Cardiac muscle cell (in vitro differentiated cells and primary cell): ENCODE measurements at places on chromosomes 2 and 18. TPM values are rescaled to one million over a fixed set of nuclear protein-coding genes. Genes with fewer than 3 reads are reported as not detected.
A peak's percentile ranks its signal among the peaks of the same experiment; 100 is the strongest.

DNA sequence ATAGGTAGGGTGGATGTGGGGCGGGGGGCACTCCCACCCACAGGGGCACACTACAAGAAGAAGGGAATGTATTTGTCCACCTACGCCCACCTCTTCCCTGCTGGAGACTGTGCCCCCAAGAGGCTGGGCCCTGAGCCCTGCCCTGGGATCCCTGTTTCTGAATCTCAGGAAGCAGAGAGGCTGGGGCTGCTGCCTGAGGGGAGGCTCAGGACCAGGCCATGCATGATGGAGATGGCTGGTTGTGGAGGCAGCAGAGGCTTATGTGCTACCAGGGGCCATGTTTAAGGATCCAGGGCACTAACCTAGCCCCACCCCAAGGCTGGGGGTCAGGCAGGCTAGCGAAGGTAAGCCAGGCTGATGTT is 81.1 kb upstream of the OTOF start:
- no peak overlapping the region for H3K27ac ChIP-seq
- H3K27me3 ChIP-seq: peaks cover 54% of the 10 kb centered on the region
- H3K36me3 ChIP-seq: no peaks in the 10 kb centered on the region
- H3K4me3 ChIP-seq: no peak overlapping the region

DNA sequence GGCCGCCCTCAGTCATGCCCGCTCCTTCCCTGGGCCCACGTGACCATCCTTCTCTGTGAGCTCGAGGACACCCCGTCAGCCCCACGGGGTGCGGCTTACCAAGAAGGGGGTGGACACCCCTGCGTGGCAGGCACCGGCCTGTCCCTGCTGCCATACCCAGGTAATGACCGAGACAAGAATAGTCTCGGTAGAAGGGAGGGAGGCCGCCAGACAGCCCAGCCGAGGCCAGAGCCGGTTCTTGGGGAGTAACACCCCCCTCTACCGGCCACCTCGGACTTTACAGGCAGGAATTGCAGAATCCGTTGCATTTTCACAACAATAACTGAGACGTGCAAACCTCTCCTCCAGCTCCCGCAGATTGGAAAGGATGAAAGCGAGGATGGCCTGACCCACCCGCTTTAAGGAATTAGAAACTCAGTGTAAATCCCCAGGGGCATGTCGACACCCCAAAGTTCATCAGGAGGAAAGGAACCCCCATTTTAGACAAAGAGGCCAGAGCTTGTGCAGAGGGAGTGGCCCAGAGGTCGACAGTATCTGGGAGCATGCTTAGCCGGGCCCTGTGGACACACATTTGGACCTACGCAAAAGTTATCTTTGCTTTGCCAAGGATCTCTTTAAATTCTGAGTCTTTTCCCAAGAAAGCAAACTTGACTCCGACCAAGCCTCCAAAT is 60.1 kb upstream of the GLI2 start:
- H3K27me3 ChIP-seq: peaks cover 45% of the 10 kb centered on the region
- H3K4me3 ChIP-seq: no peak overlapping the region
- H3K36me3 ChIP-seq: no peaks in the 10 kb centered on the region
- peak; percentile 48 for DNase-seq
- no peak overlapping the region for H3K27ac ChIP-seq
- H3K4me1 ChIP-seq: no peaks in the 10 kb centered on the region

DNA sequence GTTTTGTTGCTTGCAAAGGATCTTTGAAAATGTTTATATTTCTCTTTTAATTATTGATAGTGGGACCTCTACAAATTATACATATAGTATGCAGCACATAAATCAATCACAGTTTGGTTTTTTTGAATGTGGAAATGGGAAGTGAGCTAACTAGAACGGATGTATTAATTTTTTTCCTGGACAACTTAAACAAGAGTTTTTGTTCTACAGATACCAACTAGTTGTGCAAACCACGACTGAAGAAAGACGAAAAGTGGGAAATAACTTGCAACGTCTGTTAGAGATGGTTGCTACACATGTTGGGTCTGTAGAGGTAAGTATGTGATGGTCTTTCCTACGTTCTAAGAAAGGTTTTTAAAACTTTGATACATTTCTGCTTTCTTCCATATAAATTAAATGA is 39.2 kb downstream of the NDC80 start:
- peaks cover 14% of the 10 kb centered on the region for H3K36me3 ChIP-seq
- no peak for DNase-seq
- H3K4me3 ChIP-seq: no peak overlapping the region
- H3K27ac ChIP-seq: no peak overlapping the region

- no peaks in the 10 kb centered on the region for H3K36me3 ChIP-seq
- DNase-seq: peak; percentile 54
- H3K4me1 ChIP-seq: peaks cover 13% of the 10 kb centered on the region
- H3K27ac ChIP-seq: peak overlapping the region; percentile 93
- peak overlapping the region; percentile 76 for H3K4me3 ChIP-seq
Observed at GRCh38 chr2:202376460-202377206, 506 bp downstream of the BMPR2 start.

DNA sequence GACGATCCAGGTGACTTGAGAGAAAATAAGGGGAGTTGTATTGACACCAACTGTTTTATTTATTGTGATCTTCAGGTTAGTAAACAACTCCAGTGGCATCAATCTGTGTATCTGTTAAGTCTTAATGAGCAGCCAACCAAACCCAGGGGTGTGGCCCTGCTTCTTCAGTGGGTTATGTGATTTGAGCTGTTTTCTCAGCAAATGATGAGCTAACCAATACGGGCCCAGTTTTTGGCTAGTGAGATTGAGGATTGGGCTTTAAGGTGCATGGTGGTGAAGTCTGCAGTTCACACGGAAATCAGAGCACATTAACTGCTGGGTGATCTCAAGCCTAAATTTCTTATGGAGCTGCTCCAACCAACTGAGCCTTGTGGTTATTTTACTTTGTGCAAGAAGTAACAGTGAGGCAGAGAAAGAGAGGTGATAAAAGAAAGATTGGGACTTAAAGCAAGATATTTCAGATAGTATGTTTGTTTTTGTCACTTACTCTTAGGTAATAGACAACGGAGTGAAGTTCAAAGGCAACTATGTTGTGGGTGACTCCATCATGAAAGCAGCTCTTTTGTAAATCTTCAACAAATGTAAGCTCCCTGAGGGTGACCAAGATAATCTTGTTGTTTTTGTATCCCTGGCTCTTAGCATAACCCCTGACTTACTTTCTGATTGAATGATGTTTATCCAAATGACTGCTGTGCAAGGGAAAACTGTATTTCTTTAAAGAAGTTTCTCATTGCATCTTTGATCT is 2.4 kb downstream of the MTCL1 start:
- no peaks in the 10 kb centered on the region for H3K4me1 ChIP-seq
- no peak overlapping the region for H3K27ac ChIP-seq
- H3K36me3 ChIP-seq: no peaks in the 10 kb centered on the region

- no peak overlapping the region for H3K4me3 ChIP-seq
- H3K4me1 ChIP-seq: no peaks in the 10 kb centered on the region
- no peaks in the 10 kb centered on the region for H3K36me3 ChIP-seq
- DNase-seq: peak; percentile 76
- H3K27me3 ChIP-seq: no peaks in the 10 kb centered on the region
Observed at GRCh38 chr18:60053747-60054304, 154.0 kb downstream of the PMAIP1 start.

DNA sequence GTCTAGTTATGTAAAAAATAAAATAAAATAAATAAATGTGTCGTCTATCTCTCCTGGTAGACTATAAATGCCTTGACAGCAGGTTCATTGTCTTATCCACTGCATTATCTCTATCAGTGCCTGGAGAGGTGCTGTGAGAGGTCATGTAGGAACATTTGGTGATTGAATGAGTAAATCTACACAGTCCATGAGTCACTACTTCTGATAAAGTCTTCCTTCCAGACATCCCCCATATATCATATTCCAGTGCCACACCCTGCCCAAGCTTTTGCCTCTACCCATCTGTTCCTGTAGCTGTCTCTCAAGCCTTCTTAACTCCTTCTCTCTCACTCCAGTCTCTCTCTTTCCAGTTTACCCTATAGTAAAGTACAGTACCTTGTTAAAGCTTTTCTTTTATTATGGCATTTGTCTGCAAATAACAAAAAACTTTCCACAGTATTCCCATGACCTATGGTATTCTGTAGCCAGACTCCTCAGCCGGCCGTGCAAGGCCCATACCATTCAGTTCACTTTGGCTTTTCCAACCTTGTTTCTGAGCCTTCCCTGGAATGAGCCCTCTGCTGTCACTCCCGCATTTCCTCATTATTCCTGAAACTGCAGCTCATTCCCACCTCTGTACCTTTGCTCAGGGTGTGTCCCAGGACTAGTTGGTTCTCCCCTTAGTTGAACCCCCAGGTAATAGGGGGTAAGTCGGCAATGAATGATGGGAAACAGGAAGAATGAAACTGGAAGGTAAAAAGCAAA is 37.5 kb downstream of the ANXA4 start:
- H3K27me3 ChIP-seq: no peaks in the 10 kb centered on the region
- no peak for DNase-seq
- H3K36me3 ChIP-seq: no peaks in the 10 kb centered on the region
- peaks cover 13% of the 10 kb centered on the region for H3K4me1 ChIP-seq
- H3K4me3 ChIP-seq: no peak overlapping the region

- no peaks in the 10 kb centered on the region for H3K4me1 ChIP-seq
- H3K36me3 ChIP-seq: no peaks in the 10 kb centered on the region
- H3K27ac ChIP-seq: no peak overlapping the region
- H3K27me3 ChIP-seq: peaks cover 62% of the 10 kb centered on the region
- DNase-seq: no peak
Observed at GRCh38 chr2:159902722-159903121, 104.7 kb upstream of the CD302 start.

GRCh38 chr2:101960819-101961337 is 30.9 kb upstream of the IL1R2 start:
- no peaks in the 10 kb centered on the region for H3K4me1 ChIP-seq
- H3K4me3 ChIP-seq: no peak overlapping the region
- H3K27me3 ChIP-seq: no peaks in the 10 kb centered on the region
- DNase-seq: no peak
- H3K36me3 ChIP-seq: no peaks in the 10 kb centered on the region

GRCh38 chr2:110748489-110748867 is 16.1 kb downstream of the ACOXL start:
- H3K4me1 ChIP-seq: peaks cover 40% of the 10 kb centered on the region
- DNase-seq: no peak
- H3K36me3 ChIP-seq: no peaks in the 10 kb centered on the region
- H3K27me3 ChIP-seq: no peaks in the 10 kb centered on the region

GRCh38 chr2:228867406-228867805 is 403.7 kb downstream of the PID1 start:
- no peak overlapping the region for H3K27ac ChIP-seq
- H3K36me3 ChIP-seq: no peaks in the 10 kb centered on the region
- H3K4me1 ChIP-seq: no peaks in the 10 kb centered on the region
- no peak overlapping the region for H3K4me3 ChIP-seq
- no peaks in the 10 kb centered on the region for H3K27me3 ChIP-seq

GRCh38 chr2:225794652-225795400 is 395.3 kb downstream of the NYAP2 start:
- H3K4me1 ChIP-seq: no peaks in the 10 kb centered on the region
- no peak overlapping the region for H3K4me3 ChIP-seq
- no peak for DNase-seq

DNA sequence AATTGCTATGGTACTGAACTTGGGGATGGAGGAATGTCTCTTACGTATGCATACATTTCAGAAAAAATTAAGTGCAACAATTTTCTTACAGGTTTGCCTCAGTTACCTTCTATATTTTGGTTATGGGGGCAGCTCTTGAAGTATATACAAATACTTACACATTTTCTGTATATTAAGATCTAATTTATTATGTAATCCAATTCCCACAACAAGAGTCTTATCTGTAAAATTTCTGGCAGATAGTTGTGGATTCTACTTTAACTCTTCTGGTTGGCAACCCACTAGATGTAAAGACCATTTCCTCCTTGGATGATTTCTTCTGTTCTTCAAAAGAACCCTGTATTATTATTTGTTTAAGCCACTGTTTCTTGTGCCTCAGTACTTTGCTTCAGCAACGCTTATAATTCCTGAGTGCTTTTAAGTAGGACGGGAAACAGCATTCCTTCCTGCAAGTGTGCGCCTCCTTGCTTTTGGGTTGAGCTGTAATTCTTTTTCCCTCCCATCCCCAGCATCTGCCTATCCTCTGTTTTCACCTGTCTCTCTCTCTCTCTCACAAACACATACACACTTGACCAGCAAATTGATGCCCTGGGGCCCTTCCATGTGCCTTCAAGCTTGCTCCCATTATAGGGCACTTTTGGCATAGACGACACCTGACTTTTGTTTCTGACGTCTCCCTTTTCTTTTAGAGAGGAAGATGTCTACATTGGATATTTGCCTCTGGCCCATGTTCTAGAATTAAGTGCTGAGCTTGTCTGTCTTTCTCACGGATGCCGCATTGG is 61.4 kb downstream of the ACSL3 start:
- H3K27me3 ChIP-seq: no peaks in the 10 kb centered on the region
- no peak overlapping the region for H3K4me3 ChIP-seq
- DNase-seq: no peak
- H3K4me1 ChIP-seq: no peaks in the 10 kb centered on the region
- H3K27ac ChIP-seq: peak overlapping the region; percentile 48

- H3K27ac ChIP-seq: peak overlapping the region; percentile 64
- DNase-seq: peak; percentile 92
- H3K36me3 ChIP-seq: no peaks in the 10 kb centered on the region
- H3K27me3 ChIP-seq: no peaks in the 10 kb centered on the region
Observed at GRCh38 chr2:106192752-106193689, 1.1 kb downstream of the UXS1 start.

- no peak overlapping the region for H3K27ac ChIP-seq
- no peaks in the 10 kb centered on the region for H3K36me3 ChIP-seq
- peak; percentile 63 for DNase-seq
- H3K27me3 ChIP-seq: no peaks in the 10 kb centered on the region
- peaks cover 17% of the 10 kb centered on the region for H3K4me1 ChIP-seq
Observed at GRCh38 chr2:119218478-119219064, 5.1 kb upstream of the STEAP3 start.

DNA sequence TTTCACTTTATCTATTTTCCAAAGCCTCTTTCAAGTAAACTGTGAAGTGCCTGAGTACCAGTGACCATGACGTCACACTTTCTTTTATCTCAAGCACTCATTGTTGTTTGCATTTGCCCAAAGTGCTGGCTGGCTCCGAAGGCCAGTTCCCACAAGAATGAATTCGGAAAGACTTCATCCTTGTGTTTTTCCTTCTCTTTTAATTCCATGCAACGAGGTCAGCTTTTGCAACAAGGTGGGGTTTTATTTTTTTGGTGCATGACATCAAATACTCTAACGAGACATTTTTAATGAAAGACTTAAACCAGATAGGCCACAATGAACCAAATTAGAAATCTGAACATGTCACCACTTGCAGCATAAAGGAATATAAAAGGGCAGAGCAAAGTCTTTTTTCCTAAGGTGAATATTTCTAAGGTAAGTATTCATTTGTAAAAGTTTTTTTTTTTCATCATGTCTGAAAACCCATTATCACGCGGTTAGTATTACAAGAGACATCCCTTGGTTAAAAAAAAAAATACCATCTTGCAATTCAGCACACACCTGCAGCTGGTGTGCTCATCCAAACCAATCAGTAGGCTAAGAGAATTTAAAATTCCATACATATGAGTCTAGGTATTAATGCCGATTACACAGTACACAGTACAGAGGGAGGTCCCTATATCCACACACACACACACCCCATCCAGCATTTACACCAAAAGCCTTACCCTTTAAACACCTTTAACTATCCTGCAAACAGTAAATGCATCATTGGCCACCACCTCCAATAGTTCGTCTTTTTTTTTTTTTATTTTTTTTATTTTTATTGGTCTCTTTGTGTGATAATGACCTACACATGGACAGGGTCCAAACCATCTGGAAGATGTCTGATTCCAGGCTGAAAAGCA is 2.3 kb downstream of the ARL4C start:
- H3K4me1 ChIP-seq: peaks cover 17% of the 10 kb centered on the region
- peak; percentile 81 for DNase-seq
- H3K27me3 ChIP-seq: no peaks in the 10 kb centered on the region
- H3K4me3 ChIP-seq: peak overlapping the region; percentile 50
- H3K27ac ChIP-seq: no peak overlapping the region

The DCC gene
- 0.14 and 0.27 TPM in 2 replicates for total RNA-seq

The SLC38A11 gene
- not detected in 2 replicates for total RNA-seq

The CCBE1 gene
- total RNA-seq: 1.5 and 1.8 TPM in 2 replicates

The ADRA2B gene
- total RNA-seq: 27.4 and 61.8 TPM in 2 replicates

The HJURP gene
- 14.3 and 53.3 TPM in 2 replicates for total RNA-seq

The ST8SIA3 gene
- 0.07 TPM in 1 of 2 replicates, not detected in the other for total RNA-seq
